Left renal cortex interstitium (tissue), 4 donors: ENCODE measurements at places on chromosomes 12 and 14. TPM values are rescaled to one million over a fixed set of nuclear protein-coding genes. Genes with fewer than 3 reads are reported as not detected.

Gene CISTR
- 0.32 TPM for polyA plus RNA-seq

DNA sequence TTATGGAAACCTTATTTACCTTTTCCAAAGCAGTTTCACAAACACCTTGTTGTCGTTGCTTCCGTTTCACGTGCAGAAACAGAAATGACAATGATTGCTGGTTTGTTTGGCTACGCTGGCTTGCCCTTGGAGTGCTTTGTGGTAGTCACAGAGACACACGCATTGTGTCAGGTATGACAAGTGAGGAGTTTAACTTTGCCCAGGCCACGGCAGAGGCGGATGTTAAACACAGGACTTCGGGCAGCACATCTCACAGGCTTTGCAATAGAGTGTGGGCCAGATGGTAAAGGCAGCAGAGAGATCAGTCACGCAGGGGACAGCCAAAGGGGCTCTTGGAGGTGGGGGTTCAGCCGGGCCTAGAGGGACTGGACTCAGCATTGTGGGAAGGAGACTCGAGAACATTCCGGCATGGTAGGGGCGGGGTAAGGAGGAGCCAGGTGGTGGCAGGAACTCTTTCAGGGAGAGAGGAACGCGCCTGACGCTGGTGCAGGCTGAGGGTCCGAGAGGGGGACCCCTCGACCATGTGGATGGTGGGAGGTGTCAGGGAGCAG lies 59.8 kb upstream of the KCNA1 start:
- DNase-seq, result no peak

DNA sequence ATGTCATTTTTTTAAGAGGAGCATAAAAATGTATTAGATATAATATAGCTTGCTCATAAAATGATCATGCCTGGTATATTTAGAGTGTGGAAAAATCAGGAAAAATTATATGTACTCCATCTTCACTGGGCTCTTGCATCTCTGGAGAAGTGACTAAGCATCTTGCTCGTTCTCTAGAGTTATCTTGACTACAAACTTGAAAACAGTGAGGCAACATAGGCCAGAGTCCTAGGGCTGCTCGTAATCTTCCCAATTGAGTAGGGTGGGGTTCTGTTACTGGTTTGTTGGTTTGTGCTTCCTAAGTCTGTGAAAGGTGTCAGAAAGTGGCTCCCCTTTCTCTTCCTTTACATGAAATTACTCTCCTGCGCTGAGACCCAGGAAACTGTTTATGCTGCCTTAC lies 46.2 kb downstream of the AACS start:
- no peak for DNase-seq

DNA sequence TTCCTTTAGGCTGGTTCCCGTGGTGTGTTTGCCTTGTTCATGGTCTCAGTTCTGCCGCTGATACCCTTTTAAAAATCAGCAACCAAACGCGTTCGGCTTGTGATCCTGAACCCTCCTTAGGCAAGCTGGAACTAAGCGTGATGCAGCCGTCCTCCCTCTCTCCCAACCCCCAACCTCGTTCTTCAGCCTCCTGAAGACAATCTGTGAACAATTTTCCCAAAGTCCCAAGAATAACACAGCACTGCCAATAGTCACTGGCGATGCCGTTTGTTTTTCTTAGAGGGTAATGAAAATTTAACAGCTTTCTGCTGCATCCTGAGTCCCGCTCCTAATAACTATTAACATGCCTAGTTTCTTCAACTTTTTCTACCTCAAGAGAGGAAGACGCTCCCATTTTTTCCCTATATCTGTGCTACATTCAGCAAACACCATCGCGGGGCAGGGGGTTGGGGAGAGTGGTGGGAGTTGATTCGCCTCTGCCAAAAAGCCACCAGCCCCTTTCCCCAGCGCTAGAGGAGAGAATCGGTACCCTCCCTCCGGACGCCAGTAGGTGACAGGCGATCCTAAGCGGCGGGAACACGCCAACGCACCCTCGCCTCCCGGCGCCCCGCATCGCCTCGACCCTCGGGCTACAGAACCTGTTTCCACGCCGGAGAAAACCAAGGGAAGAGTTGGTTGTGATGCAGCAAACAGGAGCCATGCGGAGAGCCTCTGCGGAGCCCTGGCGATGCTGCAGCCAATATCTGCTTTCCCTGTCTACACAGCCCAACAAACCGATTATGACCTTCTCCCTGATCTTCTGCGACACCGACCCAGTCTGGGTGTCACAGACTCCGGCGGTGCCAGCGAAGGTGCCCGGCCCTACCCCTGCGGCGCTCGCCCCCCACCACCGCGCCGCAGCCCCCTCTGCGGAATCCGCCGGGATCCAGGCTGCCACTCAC lies 752 bp downstream of the PRICKLE1 start:
- no peak for DNase-seq

Gene CLEC2D
- polyA plus RNA-seq, result 8.5 TPM

DNA sequence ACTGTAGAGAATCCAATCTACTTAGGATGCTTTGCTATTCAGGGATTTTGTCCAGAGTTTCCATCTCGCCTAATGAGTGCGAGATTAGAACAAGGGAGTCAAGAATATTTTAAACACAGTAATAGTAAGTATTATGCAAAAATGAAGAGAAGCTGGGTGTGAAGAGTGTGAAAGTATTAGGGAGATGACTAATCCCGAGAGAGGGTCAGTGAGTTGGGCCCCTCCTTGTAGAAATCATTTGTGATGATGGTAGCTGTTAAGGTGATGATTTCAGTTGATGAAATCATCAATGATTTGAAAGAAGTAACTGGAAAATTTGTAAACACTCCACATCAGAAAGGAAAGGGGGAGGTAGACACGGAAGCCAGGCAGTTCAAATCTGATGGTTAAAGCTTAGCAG lies 478.9 kb upstream of the MGAT4C start:
- no peak for DNase-seq

Gene OVCH1
- polyA plus RNA-seq, result 0.31 TPM

DNA sequence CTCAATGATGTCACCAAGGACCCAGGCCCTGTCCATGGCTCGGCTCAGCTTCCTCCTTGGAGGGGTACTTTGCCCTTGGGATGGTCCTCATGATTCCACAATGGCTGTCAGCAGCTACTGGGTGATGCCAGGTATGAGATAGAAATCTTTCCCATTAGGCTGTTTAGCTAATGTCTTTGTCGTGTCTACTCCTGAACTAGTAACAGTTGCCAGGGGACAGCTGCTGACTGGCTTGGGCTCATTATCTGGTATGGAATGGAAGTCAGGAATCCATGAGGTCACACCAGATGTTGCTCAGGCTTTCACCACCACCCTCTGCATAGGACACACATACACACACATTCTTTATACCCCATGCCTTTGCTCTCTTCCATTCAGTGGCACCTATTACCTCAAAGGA lies 9.2 kb downstream of the PRPH start:
- no peak for DNase-seq

- DNase-seq, result no peak
Measured at GRCh38 chr14:105348169-105348944, 33.8 kb downstream of the PACS2 start.

- DNase-seq, result no peak
Measured at GRCh38 chr14:106346534-106347290, 820.3 kb downstream of the TMEM121 start.

GRCh38 chr12:112214064-112214463 lies 88.7 kb downstream of the TRAFD1 start:
- no peak for DNase-seq

Gene DCAF11
- polyA plus RNA-seq, result 83.6 TPM

Gene CCDC88C
- polyA plus RNA-seq, result 39.5 TPM

DNA sequence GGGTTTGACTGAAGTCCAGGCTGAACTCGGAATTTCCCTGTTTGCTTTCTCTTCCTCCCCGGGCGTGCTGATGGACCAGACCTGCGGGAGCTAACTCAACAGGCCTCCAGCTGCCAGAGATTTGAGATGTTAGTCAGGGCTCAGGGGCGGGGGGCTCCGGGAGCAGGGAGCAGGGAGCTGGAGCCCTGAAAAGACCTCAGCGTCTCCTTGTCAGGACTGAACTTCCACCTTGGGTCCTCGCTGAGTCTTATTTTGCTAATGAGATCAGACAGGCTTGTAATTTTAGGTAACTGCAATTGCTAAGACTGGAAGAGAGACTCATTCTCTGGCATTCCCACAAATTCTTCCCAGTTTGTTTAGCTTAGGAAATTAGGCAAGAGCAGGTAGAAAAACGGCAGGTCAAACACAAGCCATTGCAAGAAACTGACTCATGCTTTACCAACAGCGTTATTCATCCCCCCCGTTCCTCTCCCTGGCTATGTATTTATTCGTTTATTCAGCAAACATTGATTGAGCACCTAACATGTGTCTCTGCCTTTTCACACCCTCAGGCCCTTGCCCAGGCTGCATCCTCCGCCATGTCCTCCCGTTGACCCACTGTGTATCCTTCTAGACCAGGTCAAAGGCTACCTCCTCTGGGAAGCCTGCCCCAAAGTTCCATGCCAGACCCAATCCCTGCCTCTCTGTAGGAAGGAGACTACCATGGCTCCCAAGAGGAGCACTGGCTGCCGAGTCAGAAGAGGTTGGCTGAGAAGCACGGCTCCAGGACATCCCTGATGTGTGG lies 80.4 kb upstream of the DIO3 start:
- DNase-seq, result no peak

DNA sequence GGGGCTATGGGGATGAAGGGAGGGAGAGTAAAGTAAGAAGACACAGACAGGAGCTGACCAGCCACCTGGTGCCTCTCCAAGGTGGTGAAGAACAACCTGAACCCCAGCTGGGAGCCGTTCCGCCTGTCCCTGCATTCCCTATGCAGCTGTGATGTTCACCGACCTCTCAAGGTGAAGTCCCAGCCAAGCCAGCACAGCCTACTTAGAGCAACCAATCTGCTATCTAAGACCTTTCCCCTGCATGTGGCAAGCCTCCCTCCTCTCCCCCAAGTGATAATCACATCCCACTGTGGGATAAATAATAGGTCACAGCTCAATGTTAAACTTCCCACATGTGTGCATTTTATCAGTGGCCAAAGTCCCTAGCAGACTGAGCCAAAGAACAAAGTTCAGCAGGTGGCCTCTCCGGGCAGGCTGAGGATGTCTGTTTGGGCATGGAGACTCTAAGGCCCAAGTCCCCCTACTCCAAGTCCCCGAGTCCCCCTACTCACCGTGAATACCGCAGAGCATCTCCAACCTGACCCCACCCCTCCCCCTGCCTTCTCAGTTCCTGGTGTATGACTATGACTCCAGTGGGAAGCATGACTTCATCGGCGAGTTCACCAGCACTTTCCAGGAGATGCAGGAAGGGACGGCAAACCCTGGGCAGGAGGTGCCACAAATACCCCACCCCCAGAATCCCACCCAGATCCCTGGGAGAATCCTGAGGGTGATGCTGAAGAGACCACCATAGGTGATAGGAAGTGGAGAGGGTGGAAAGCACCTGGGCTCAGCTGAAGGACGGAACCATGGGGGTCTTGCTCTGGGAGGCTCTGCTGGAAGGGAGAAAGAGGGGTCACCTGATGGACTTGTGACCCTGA lies 3.5 kb downstream of the CPNE6 start:
- no peak for DNase-seq

Gene TESPA1
- polyA plus RNA-seq, result 0.24 TPM

DNA sequence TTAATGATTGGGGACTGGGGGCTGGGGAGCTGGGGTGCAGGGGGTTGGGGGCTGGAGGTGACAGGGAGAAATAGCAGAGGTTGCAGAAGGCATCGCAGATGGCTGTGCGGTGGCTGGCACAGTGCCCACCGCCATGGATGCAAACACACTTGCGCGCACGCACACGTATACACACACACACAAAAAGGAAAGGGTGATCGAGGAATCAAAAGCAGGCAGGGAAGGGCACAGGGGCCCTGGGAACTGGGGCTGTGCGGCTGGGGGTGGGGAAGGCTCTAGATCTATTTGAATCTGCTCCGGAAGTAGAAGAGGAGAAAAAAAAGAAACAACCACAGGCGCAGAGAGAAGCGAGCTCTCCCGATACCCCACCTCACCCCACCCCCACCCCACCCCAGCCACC lies 39.4 kb downstream of the ZFHX2 start:
- DNase-seq, result no peak

- no peak for DNase-seq
Measured at GRCh38 chr12:57247041-57247440, 3.9 kb downstream of the STAC3 start.

- peak; percentile 15 for DNase-seq
Measured at GRCh38 chr14:28608851-28609828, 157.4 kb upstream of the FOXG1 start.

- DNase-seq, result no peak
Measured at GRCh38 chr14:90452366-90452765, 55.5 kb downstream of the CALM1 start.

- no peak for DNase-seq
Measured at GRCh38 chr14:106069804-106070625, 543.6 kb downstream of the TMEM121 start.

DNA sequence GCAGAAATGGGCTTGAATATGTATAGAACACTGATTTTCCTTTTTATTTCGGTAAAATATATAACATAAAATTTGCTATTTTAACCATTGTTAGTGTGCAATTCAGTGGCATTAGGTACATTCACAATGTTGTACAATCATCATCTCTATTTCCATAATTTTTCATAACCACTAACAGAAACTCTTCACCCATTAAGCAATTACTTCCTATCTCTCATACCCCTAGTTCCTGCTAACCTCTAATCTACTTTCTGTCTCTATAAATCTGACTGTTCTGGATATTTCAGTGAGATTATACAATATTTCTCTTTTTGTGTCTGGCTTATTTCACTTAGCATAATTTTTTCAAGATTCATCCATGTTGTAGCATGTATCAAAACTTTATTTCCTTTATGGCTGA lies 8.9 kb upstream of the RNF212B start:
- no peak for DNase-seq

Gene CLEC1A
- polyA plus RNA-seq, result 2.8 TPM

DNA sequence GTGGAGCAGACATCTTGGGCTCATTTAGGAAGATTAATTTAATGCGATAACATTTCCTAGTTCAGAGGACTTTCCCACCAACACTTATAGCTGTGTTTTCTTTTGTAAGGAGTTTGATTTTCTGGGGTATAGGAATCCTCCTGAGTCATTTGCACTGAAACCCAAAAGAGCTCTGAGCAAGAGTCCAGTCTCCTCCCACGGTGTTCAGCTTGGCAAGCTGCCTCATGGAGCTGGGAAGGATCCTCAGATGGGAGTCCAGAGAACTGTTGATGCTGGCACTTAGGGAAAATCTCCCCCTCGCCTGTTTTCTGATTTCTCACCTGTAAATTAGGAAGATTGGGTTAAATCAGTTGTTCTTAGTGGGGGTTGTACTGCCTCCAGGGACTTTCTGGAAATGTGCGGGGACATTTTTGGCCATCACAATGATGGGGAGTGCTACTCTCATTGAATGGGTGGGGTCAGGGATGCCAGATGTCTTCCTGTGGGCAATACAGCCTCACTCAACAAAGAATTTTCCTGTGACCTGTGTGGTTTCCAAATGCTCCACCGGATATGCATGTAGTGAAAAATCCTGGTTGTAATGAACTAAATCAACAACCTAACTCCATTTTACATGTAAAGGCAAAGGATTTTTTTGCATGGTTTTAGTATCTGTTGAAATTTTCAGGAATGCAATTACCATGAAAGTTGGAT lies 150.6 kb downstream of the ADCK1 start:
- no peak for DNase-seq
